CD4-positive, alpha-beta T cell treated with Interleukin-6 for 4 hours (primary cell): ENCODE measurements at places on chromosomes 11 and 22.

DNA sequence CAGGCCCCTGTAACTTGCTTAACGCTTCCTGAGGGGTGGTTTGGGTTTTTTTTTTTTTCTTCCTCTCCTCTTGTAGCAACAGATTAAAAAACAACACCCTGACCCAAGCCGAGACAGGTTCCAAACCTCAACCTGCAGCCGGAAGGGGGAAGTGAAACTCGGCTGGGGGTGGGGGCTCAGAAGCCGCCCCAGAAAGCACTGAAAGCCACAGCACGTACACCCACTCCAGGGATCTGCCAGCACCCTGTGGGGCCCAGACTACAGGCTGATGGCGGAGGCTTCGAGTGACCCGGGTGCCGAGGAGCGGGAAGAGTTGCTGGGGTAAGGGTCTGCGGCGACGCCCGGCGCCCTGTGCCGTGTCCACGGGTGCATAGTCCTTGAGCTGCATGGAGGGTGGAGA lies at the start of gene LSP1:
Gene LSP1 (plus strand): TSS at position 208 of the 400 bp plus-strand sequence. CDS start 61 bp downstream, at position 269.
- DNase-seq: peak; percentile 90

DNA sequence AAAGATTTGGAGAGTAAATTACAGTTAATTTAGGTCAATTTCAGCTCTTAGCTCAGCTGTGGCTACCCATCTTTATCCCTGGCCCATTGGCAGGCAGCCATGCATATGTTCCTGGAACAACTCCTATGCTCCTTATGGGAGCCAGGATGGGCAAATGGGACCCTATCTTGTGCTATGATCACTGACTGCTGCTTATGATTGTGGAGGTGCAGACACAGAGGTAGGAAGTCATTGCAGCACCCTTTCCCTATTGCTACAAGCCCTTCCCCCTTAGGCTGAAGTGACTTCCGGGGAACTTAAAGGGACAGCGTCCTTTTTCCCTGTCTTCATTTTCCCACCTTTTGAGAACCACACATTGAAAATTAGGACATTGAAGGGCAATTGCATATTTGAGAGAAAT lies 112.7 kb downstream of the FCHSD2 start:
- DNase-seq: no peak

- DNase-seq: no peak
Measured at GRCh38 chr11:66728693-66729385, at the start of gene SPTBN2. TSS of gene SPTBN2 (minus strand) at chr11:66729216. CDS start at chr11:66721240, 7,976 bp downstream.

- DNase-seq: no peak
Measured at GRCh38 chr11:1953489-1954266, 6.5 kb downstream of the MRPL23 start.

- no peak for DNase-seq
Measured at GRCh38 chr11:30406978-30407762, 84.3 kb downstream of the ARL14EP start.

DNA sequence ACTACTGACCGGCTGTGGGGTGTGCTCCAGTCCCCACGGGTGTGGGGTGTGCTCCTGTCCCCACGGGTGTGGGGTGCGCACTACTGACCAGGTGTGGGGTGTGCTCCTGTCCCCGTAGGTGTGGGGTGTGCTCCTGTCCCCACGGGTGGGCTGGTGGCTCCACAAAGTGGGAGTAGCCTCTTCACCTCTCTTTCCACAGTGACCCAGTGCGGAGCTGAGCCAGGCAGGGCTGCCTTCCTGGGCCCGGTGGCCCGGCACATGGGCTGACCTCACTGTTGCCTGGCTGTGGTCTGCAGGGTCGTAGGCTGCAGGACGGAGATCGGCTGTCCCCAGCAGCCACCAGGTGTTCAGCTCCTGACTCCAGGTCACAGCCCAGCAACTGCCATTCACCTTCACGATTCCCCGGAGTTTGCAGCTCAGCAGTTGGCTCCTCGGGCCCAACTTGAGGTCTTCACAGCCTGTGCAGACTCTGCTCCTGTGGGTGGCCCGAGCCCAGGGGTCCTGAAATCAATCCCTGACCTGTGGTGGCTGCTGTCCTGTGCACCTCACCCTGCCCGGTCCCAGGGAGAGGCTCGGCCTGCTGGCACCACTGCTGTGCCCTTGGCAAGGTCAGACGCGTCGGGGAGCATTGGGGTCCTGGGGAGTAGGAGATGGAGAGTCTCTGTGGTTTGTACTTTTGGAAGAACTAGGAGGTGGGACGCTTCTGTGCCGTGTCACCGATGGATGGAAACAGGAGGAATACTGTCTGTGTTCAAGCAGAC lies 414.3 kb downstream of the TBC1D22A start:
- DNase-seq: no peak

GRCh38 chr22:23180893-23181720 lies 798 bp downstream of the BCR start:
- DNase-seq: peak; percentile 46

DNA sequence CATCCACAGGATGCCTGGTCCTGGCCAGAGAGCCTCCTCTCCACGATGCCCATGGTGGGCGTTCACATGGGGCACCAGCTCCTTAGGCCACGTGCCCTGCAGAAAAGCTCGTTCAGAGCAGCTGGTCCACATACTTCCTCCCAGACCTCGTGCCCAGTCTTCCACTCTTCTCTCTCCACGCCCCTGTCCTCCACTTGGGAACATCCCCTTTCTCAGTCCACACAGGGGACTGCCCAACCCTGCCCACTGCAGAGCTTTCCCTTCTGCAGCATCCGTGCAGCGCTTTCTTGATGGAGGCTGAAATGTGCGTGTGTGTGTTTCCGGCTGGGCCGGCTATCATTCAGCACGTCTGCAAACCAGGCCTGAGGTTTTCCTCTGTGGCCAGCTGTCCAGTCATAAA lies 11.3 kb downstream of the TPCN2 start:
- no peak for DNase-seq

- DNase-seq: no peak
Measured at GRCh38 chr22:30968015-30968923, at the start of gene MORC2. TSS of gene MORC2 (minus strand) at chr22:30968774. CDS start at chr22:30967889, 885 bp downstream.

GRCh38 chr22:39494471-39495120 lies 7.5 kb upstream of the MIEF1 start:
- DNase-seq: no peak

- no peak for DNase-seq
Measured at GRCh38 chr22:20433191-20433590, 4.4 kb downstream of the SCARF2 start.

GRCh38 chr11:122871302-122871701 lies 11.3 kb upstream of the JHY start:
- no peak for DNase-seq
